NK-92 treated with Interleukin-12 subunit alpha and Interleukin-12 subunit beta, amount 100 ng/mL, for 24 hours (cell line): ENCODE measurements at places on chromosomes 11 and 22.

DNA sequence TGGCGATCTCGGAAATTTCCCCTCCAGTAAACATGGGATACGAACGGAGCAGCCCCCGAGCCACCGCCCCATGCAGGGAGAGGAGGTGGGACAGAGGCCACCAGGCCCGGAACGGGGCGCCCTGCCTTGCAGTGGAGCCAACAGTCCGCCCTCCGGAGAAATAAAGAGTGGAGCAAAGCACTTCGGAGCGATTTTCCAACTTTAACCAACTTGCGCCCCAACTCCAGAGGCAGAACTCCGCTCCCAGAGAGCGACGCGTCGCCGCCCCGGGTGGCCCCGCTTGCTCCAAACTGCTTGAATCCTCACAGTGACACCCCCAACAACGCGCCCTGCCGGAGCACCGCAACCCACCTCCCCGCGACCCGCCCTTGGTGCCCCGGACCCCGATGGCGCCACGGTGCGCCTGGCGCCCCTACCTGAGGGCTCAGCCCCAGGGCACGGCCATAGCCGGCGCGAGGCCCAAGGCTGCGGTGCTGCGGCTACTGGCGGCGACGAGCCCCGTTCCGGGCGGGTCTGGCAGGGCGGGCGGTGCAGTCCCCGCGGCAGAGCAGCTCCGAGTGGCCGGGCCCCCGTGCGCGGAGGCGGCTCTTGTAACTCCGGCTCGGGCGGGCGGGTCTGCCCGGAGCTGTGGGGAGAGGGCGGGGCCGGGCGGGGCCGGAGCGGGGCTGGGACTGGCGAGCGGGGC lies at the start of gene AHNAK:
Gene AHNAK, minus strand, starts transcription at position 563 of the 685 bp plus-strand sequence. CDS start 10,708 bp downstream, outside the sequence.
- peak; percentile 21 for DNase-seq

DNA sequence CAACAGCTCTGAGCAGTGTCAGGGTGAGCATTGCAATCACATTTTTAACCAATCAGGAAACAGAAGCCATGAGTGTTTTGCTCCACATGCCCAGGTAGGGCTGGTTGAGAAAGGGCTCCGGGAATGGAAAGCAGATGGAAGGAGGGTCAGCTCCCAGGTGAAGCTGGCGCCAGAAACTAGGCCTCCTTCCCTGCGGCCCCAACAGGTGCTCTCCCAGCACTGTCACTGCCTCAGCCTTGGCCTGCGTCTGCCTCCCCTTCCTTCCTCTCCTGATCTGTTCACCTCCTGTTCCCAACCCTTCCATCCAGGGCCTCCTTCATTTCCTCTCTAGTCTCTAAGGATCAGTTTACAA lies 4.6 kb upstream of the VSIG10L2 start:
- no peak for DNase-seq

DNA sequence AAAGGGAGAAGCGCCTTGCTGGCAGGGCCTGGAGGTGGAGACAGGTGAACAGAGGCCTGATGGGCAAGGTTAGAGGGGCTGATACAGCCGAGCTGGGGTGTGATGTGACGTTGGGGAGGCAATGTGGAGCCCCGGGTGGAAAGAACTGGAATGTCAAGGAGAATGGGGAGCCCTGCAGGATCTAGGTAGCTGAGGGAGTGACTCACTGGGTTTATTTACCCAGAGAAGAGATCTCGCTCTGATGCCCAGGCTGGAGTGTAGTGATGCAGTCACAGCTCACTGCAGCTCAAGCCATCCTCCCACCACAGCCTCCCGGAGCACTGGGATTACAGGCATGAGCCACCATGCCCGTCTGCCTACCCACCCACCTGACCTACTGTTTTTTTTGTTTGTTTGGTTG lies 1.9 kb upstream of the CYB5R3 start:
- DNase-seq: no peak

GRCh38 chr11:66464916-66465315 lies 1.8 kb upstream of the PELI3 start:
- no peak for DNase-seq

- no peak for DNase-seq
Observed at GRCh38 chr11:104917271-104918112, 19.2 kb upstream of the CASP12 start.

DNA sequence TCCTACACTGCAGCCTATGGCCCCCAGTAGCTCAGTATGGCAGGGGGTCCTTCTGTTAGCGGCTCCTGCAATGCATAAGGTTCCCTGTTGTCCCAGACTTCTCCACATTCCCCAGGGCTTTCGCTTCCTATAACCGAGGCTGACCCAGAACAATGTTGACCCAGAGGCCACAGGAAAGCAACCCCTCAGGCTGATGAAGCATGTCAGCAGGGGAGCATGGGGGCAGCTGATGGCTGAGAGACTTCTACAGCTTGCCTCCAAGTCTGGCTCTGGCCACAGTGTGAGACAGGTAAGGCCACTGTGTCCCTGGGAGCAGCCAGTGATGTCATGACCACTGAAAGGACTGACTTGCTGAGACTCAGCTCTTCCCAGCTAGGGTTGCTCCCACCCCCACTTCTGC lies 12.5 kb upstream of the PPFIBP2 start:
- no peak for DNase-seq

DNA sequence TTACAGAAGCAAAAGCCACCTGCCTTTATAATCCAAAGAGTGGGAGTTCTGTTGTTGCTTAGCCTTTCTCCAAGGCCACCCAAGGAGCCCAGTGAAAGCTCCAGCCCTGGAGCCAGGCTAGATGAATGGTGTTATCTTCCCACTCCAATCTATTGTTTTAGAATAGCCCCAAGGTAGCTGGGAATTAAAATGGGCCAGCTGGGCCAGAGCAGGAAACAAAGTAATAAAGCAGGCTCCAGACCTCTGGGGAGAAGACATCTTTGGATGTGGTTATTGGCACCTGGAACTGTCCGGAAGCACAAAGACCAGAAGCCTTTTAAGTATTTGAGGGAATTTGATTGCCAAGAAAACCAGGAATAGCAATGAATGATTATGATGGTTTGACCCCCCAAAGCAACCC lies 8.8 kb downstream of the C11orf96 start:
- no peak for DNase-seq

DNA sequence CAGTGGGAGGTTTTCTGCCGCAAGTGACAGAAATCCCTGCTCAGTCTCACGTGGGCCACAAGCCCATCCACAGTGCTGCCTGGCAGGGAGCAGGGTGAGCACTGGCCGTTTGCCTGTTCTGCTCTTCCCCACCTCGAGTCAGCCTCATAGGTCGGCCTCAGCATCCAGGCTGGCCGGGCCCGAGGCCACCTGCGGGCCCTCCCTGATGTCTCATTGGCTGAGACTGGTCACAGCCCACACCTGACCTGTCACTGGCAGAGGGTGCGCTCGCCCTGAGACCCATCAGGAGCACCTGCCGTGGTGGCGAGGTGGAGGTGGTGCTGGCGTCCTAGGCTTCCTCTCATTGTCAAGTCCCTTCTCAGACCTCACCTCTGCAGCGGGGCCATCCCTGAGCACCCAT lies 72.1 kb downstream of the ELFN2 start:
- no peak for DNase-seq

DNA sequence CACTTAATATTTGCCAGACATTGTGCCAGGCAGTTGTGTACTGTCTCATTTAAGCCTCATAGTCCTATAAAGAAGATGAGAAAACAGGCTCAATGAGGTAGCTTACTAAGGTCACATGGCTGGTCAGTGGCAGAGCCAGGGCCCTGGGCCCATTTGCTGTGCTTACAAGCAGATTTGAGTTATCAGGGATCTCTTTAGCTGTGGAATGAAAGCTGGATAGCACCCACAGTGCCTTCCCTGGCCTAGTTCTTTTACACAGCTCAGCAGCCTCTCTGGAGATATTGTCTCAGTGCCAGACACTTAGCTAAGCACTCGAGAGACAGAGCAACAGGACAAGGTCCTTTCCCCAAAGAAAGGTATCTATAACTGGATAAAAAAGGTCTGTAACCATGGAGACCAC lies 6.1 kb downstream of the TMEM86A start:
- DNase-seq: no peak

- no peak for DNase-seq
Observed at GRCh38 chr11:111788464-111788863, 22.3 kb upstream of the PPP2R1B start.

DNA sequence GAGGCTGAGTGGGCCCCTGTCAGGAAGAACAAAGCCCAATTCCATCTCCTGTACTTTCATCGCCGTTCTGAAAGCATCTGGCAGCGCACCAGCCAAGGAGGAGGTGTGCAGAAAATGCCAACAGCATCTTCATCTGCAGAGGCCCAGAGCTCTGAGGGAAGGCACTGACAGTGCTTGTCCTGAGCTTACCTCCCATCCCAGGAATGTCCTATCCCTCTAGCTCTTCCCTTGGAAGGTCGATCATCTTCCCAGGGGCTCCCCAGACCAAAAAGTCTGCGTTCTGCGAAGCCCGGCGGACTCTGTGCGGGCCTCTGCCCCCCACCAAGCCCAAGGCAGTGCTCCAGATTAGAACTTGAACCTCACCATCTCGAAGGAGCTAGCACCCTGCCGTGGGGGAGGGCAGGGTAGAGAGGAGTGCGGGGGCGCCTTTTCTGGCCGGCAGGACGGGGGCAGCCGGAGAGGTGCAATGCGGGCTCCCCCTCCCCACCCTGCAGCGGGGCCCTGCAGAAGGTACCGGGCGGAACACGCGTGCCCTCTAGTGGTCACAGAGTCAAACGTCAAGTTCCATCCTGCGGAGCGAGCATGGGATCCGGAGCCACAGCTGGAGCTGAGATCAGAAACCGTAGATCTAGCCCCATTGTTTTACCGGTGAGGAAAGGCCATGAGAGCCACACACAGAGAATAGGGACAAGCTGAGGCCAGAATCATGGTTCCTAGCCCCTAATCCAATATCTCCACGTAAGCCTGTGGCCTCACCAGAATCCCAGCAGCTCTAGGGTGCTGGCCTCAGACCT lies 5.0 kb downstream of the SCN2B start:
- peak; percentile 37 for DNase-seq

DNA sequence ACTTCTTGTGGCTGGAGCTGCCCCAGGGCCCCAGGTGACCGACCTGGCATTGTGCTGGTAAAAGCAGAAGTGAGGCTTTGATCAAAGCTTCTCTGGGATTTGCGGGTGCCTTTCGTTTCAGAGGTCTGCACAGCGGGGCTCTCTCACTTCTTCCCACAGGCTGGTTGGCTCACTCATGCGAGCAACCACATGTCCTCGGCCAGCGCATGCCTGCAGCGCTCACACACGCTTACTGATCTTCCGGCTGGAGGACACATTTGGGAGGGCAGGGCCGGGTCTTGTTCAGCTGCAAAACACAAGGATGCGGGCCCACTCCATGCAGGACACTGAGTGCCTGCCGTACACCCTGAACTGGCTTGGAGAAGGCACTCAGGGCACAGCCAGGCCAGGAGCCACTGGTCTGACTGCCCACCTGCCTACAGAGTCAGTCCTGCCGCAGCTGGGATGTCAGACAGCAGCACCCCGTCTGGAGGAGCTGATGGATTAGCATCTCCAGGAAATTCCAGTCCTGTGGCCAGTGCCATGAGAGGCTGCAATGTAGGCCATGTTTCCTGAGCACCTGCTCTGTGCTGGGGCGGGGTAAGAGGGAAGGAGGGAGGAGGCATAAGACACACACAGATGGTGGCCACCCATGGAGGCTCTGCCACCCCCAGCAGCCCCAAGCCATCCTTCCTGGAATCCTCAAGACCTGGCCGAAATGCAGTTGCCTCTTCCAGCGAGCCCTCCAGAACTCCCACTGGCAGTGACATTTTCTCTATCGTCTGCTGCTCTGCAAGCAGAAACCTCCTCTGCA lies 1383.2 kb downstream of the BRD1 start:
- DNase-seq: no peak

- no peak for DNase-seq
Observed at GRCh38 chr11:76880314-76880713, 19.6 kb downstream of the ACER3 start.

DNA sequence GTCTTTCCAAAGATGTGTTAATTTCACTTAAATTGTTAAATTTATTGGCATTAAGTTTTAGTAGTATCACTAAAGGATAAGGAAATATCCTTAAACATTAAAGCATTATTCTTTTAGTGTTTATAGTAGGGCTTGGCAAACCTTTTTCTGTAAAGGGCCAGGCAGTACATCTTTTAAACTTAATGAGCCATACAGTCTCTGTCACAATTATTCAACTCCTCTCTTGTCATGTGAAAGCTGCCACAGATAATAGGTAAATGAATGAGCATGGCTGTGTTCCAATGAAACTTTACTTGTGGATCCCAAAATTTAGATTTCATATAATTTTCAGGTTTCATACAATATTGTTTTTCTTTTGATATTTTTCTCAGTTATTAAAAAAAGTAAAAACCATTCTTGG lies 268.2 kb upstream of the C11orf87 start:
- no peak for DNase-seq

DNA sequence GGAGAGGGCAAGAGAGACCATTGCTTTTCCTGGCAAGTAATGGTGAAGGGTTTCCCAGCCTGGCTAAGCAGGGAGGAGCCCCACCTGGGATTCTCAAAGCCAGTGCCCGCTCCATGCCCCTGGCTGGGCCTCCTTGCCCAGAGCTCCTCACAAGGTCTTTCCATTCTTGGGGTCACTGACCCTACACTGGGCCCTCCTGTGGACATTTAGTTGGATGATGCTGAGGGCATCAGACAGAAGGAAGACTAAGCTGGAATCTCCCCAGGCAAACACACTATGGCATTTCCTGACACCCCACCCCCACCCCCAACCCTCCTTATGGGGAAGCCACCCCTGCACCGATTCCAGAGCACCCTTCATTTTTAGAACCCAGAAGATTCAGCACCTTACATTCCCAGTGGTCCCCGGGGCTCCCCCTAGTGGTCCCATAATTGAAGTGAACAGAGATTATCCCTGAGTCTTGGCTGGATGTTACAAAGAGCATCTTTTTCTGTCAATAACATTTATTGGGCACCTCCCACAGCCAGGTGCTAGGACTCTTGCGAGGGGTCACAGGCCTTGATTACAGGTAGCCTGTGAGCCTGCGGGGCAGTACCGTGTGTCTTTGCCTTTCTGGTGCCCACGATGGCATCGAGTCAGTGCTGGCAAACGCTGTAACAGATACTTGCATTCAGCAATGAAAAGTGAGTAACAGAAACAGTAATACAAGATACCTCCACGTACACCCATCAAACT lies 548.5 kb downstream of the BUD13 start:
- DNase-seq: peak; percentile 18

DNA sequence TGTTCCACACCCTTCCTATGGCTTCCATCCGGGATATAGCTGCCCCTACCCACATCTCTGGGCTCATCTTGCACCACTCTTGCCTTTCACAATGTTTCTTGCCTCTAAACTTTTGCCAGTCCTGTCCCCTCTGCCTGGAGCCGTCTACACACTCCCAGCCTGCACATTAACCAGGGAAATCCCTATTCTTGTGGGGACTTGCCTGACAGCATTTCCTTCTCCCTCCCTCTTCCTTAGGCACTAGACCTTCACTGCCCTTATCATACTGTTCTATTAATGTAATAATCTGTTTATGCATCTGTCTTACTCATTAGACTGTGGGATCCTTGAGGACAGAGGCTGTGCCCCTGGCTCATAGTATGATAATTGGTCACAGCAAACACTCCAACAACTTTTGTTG lies 5.8 kb upstream of the TTC12 start:
- DNase-seq: no peak

DNA sequence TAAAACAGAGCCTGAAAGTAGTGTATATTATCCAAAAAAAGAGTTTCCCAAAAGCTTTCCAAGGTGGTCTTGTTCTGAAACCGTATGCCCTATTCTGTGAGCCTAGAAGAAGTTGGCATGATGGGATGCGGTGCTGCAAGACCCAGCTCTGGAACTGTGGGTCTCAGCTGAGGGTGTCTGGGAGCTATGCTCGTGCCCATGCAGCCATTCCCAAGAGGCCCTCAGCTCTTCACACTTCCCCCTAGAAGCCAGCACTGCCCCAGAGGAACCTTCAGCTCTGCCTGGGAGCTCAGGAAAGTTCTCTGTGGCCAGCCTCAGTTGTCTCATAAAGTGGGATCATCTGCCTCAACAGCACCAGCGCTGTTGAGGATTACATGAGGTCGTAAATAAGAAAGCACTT lies 6.4 kb upstream of the SYT12 start:
- DNase-seq: no peak

- no peak for DNase-seq
Observed at GRCh38 chr11:13661074-13661623, 7.3 kb upstream of the FAR1 start.
